ENCODE measurements at places on chromosomes 3 and 15.

GRCh38 chr3:195411836-195412235, 31.0 kb downstream of the ACAP2 start:
- DNase-seq, result no peak

DNA sequence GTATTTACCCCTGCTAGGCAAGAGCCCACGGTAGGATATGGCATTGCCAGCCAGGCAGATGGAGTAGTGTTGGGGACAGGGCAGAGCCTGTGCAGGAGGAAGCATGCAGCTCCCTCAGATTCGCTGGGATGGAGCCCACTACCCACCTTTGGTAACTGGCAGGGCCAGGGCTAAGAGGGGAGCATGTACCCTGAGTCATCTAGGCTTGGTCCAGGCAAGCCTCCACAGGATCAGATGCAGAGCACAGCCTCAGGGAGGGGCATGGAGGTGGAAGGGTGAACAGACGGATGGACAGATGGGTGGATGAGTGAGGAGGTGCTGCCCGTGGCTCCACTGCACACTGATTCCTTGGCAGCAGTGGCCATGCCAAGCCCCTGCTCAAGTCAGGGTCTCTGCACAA, 33.0 kb downstream of the IL20RB start:
- no peak for DNase-seq

GRCh38 chr15:41483519-41483918, 10.2 kb upstream of the ITPKA start:
- no peak for DNase-seq

- DNase-seq, result no peak
These were observed 414.0 kb upstream of the ZNF717 start for GRCh38 chr3:76199382-76199781.

DNA sequence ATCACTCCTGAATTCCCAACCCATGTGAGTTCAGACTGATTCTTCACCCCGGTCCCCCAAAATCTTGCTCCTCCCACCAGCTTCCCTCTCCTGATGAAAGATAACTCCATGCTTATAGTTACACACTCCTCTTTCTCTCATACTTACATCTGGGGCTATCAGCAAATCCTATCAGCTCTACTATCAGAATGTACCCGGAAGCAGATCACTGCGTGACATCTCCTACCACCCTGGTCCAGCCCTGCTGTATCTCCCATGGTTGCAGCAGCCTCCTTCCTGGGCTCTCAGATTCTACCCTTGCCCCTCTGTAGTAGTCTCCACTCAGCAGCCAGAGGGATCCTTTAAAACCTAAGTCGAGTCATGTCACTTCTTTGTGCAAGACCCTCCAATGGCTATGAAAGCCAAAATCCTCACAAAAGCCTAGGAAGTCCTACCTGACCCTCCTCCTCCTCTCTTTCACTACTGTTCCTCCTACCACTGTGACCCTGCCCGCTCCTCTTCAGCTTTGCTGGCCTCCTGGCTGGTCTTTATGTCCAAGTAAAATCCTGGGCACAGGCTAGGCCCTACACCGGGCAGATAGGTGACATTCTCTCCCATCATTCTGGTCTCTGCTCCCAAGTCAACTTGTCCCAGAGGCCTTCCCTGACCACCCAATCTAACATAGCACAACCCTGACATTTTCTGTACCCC, 16.2 kb downstream of the XIRP1 start:
- DNase-seq, result no peak

DNA sequence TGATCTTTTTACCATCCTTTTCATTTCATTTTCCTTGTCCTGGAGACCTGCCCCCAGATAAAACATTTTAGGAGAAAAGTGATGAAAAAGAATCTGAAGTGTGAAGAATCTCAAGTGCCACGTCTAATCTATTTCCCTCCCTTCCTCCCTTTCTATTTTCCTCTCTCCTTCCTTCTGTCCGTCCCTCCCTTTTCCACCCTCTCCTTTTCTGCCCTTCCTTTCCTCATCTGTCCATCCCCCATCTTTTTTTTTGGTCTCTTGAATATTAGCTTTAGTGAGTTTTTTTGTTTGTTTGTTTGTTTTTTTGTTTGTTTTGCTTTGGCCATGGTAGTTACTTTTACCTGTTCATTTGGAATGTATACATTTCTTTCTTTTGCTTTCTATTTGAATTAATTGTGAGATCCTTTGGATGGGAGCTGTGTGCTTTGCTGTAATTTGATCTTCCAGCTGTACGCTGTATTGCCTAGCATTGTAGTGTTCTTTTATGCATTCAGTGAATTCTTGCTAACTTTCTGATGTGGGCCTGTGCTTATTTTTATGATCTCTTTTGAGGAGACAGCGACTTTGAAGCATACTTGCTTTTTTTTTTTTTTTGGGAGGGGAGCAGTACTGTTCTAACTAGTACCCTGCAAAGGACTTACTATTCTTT, 19.2 kb downstream of the CDIN1 start:
- no peak for DNase-seq

- DNase-seq, result no peak
These were observed 2.3 kb upstream of the TM4SF4 start for GRCh38 chr3:149472030-149472797.

- DNase-seq, result no peak
These were observed 195.4 kb downstream of the OPA1 start for GRCh38 chr3:193788189-193788991.

Measured in NCI-H1048 (cell line).